NCI-H526 treated with DMSO at 0.1 percent for 48 hours (cell line): ENCODE measurements at places on chromosomes 2 and 18.
A peak's percentile ranks its signal among the peaks of the same experiment; 100 is the strongest.

DNA sequence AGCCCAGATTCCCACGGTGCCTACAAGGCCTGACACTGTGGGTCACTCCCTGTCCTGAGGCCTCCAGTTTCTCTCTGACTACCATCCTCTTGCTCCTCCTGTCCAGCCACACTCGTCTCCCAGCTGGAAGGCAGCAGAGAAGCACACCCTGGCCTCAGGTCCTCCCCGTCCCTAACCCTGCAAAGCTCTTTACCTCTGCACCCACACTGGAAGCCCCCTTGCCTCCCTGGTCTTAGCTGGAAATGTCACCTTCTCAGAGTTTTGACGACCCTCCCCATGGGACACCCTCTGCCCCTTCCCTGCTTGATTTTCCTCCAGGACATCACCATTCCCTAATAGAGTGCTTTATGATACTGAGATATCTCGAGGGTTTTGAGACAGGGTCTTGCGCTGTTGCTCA is 10.6 kb downstream of the RNU2-63P start:
- DNase-seq, result no peak

- no peak for DNase-seq
These were observed 72.3 kb downstream of the INHBB start for GRCh38 chr2:120418174-120418787.

DNA sequence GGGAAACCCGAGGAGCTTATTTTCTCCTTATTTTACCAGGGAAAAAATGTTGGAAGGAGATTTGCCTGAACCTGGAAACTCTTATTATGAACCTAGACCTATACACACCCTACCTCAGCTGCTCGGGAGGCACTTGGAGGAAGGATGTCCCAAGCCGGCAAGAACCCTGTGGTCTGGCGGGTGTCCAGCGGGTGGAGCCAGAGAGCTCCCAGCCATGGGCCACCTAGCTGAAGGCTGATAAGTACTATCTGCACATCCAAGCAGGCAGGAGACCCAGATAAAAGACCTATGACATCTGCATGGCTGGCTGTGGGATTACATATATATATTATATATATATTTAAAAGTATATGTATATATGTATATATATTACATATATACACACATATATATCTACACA is 1.1 kb upstream of the SLC14A1 start:
- DNase-seq, result peak; percentile 33

- DNase-seq, result no peak
These were observed 14.4 kb upstream of the EGR4 start for GRCh38 chr2:73307720-73308119.

DNA sequence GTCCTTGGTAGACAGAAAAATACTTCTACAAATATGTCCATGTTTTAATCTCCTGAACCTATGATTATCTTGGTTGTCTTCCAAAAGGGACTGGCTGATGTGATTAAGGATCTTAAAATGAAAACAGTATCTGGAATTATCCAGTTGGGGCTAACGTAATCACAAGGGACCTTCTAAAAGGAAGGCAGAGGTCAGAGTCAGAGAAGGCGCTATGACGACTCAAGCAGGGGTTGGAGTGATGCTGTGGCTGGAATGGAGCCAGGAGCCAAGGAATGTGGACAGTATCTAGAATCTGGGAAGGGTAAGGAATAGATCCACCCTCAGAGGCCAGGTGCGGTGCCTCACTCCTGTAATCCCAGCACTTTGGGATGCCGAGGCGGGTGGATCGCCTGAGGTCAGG is 4.2 kb upstream of the USP14 start:
- DNase-seq, result no peak

GRCh38 chr2:42186945-42187632 is 17.9 kb downstream of the EML4 start:
- no peak for DNase-seq

DNA sequence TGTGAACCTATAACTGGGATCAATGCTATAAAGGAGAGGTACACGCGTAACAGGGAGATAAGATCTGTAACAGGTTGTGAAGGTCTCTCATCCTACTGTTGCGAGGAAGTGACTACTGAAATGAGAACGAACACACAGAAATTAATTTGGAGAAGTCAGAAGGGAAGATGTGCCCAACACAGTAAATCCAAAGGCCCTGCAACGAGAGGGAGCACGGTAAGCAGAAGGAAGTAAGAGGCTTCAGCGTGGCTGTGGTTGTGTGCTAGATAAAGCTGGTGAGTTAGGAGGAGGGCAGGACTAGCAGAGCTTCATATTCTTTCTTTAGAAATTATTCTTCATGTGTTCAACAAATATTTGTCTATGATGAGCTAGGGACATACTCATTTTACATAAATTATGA is 2.5 kb upstream of the ATG16L1 start:
- no peak for DNase-seq

- DNase-seq, result no peak
These were observed 183.4 kb downstream of the GALR1 start for GRCh38 chr18:77433076-77433475.

DNA sequence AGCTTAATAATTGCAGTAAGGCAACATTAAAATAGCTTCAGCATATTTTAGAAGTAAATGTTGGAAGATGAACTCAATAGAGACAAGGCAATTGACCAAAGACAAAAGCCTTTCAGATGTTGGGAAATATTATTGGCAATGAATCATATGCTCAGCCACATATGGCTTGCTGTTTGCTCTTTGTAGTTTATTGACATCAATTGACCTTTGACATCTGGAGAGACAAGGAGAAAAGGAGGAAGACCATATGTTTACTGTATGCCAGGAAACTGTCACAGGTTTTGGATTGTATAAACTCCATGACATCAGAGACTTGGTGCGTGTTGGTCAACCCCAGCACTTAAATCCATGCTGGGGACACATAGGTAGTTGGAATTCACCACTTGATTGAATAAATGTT is 60.6 kb upstream of the SLC16A14 start:
- DNase-seq, result no peak

- DNase-seq, result no peak
These were observed 125.5 kb upstream of the EPC2 start for GRCh38 chr2:148519013-148519412.

DNA sequence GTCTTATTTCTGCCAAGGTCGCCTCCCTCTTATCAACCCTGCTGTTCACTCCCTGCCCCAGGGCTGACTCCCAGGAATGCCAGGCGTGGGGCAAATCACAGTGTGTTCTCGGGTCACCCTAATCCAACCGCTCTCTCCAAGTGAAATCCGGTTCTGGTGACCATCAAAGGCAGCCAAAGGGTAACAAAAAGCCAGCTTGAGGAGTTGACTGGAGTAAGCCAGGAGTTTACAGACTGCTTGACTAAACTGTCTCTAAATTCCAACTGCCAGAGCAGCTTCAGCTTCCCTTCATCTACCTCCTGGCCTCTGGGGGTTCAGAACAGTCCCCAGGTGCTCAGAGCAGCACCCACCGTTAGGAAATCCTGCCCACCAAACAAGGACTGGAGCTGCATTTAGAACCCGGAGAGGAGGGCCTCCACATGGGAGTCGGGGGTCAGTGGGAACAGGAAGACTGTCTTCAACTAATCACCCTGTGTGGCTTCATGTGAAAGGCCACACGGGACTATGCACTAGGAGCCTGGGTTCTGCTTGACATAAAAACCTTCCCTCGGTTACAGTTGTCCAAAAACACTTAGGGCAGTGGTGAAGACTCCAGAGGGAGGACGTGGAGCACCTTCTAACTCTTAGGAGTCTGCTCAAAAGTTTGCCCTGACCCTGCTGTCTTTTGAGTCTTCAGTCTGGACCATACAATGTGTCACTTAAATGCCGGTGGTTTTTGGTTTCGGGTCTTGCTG is 24.2 kb upstream of the MCFD2 start:
- DNase-seq, result no peak

DNA sequence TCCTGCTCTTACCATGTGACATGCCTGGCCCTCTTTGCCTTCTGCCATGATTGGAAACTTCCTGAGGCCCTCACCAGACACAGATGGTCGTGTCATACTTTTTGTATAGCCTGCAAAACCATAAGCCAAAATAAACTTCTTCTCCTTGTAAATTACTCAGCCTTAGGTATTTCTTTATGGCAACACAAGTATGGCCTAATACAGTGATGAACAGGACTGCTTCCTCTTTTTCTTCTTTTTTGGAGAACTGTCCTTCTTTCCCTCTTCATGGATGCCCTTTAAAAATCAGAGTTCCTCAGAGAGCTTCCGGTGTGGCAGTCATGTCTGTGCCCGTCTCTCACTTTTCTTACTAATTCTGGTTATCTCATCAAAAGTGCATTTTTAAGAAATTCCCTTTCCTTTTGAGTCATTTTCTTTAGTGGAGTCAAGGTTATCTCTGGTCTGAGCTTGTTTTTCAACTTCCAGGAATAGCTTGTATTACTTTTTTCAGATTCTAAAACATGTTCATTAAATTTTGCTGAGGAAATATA is 9.2 kb upstream of the IL1A start:
- no peak for DNase-seq

GRCh38 chr18:77762014-77762413 is 512.4 kb downstream of the GALR1 start:
- DNase-seq, result no peak

DNA sequence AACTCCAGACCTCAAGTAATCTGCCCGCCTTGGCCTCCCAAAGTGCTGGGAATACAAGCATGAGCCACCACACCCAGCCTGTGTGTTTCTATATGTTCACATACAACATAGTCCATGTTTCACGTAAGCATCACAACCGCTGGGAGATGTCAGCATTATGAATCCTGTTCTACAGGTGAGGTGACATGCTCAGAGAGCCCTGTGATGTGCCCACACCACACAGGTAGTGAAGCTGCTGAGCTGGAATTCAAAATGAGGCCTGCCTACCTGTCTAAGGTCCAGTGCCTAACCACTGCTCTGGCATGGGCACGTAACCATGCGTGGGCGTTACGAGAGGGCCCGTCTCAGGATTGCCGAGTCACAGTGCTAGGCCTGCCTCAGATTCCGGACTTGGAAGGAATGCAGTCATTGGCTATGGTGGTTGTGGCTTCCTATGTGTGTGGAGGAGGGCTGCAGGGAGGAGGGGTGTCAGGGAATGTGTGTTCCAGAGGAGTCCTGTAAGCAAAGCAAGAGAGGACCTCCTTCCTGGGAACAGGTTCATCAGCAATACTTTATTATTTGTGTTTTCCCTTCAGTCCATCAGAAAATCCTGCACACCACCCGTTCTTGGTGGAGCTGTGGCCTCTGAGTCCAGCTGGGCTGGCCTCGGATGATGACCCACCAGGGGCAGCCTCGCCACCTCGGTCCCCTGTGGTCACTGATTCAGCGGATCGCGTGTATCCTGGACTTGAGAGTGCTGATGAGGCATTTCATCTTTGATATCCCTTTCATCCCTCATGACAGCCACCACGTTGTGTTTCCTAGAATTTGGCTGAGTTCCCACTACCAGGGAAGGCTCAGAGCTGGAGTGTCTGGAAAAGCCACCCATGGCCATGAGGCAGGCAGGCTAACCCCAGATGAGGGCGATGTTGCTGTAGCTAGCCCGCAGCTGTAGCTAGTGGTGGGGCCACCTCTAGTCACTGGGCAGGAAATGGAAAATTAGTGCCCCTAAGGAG is 31.1 kb downstream of the HK2 start:
- DNase-seq, result no peak

DNA sequence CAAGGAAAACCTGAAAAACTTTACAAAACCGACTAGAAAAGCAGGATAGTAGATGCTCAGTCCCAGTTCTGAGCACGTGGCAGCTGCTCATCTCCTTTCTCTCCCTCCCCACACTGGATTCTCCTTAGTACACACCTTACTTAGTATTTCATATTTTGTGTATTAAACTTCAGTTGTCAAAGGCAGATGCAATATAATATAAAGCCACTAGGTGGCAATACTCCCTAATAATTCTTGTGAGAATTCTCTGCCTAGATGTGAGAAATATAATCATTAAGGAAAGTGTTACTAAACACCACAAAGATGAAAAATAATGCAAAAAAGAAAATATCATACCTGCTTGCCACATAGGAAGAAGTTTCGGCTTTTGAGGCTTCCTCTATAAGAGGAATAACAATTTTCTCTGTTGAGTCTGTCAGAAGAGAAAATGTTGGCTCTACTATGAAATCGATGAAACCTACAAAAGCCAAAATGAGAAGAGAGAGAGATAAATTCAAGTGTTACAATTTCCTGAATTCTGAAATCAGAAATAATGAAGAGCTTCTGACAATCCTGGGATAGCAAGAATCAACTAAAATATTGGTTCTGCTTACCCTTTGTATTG is 200.6 kb downstream of the PPP1R1C start:
- peak; percentile 16 for DNase-seq

DNA sequence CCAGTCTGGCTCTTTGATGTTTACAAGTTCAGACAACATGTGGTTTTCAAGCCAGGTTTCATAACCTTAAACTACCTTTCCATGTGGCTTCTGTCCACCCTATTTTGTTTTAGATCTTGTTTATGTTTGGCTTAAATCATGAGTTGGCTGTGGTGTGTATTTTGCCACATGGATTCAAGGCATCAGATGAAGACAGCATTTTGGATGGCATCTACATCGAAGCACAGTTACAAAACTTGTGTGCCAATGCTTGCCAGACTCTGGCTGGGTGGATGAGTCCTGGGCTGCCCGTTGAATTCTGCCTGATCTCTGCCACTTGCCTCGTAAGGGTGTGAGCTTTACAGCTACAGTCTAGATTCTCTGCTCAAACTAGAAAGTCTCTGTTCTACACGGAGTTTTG is 335.3 kb downstream of the MYCN start:
- no peak for DNase-seq

- no peak for DNase-seq
These were observed 43.1 kb downstream of the RDH14 start for GRCh38 chr2:18517386-18517785.

GRCh38 chr18:42230636-42231035 is 275.6 kb downstream of the PIK3C3 start:
- peak; percentile 1 for DNase-seq

GRCh38 chr2:45706033-45706432 is 54.6 kb downstream of the PRKCE start:
- DNase-seq, result no peak

GRCh38 chr2:9240745-9241144 is 34.1 kb downstream of the ASAP2 start:
- DNase-seq, result no peak

DNA sequence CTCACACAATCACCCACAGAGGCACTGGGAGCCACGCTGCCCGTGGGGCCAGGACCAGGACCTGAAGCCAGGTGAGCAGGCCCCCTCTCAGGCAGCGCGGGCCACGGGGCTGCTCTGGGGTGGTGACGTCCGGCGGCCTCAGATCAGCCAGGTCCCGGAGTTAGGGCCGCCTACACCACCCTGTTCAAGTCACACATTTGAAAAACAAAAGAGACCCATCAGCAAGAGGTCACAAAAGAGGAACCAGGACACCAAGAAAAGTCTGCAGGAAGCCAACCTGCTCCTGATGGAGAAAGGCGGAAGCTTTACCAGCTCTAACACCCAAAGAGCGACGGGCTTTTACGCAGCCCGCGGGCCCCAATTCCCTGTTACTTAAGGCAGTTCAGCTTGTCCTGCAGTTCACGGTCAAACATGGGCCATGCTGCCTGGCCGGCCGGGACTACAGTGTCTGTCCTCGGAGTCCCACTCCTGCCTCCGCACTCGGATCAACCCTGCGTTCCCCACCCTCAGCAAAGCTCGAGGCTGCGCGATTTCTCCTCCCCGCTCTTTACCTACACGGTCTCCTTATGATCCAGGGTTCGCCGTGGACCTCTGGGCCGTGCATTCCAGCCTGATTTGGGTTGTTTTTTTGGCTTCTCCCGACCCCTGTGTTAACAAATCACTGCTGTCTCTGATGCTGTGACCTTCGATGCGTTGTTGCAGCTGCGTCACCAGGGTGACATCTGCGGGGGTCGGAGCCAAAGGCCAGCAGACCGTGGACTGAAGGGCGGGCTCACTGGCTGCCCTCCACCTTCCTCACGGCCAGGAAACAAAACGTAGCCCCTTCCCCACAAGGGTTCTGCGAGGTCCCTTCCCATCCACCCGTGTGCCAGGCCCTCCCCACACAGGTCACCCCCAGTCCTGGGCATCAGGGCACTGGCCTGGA is 31.0 kb downstream of the SNORC start:
- no peak for DNase-seq

GRCh38 chr18:11411048-11411447 is 198.3 kb upstream of the SLC35G4 start:
- no peak for DNase-seq
